ENCODE measurements at places on chromosomes 4 and X.

GRCh38 chr4:5524446-5525299 lies 183.7 kb downstream of the EVC2 start:
- ATAC-seq = no peak

- ATAC-seq = no peak
These were observed 369.9 kb upstream of the NR3C2 start for GRCh38 chr4:148812101-148812500.

DNA sequence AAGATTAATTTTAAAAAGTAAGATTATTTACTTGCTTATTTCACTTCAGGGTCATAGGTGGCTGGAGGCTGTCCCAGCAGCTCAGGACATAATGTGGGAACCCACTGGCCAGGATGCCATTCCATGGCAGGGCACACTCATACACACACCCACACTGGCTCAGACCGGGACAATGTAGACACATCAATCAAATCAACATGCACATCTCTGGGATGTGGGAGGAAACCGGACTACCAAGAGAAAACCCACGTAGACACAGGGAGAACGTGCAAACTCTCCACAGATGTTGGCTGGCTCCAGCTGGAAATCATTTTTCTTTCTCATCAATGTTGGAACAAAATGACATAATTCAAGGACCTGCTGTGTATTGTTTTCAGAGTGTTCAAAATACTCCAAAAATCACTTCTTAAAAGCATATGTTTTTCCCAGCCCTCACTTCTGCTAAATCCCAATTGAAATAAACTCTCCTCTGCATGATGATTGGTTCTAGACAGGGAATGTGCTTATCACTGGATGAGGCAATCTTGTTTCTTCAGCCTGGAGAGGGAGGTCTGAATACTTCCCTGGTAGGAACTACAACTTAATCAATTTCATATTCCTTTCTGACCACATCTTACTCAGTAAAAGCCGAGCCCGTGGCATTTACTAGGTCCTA lies 18.6 kb upstream of the CPE start:
- no peak for ATAC-seq

- no peak for ATAC-seq
These were observed 10.0 kb upstream of the HS6ST2 start for GRCh38 chrX:132968296-132968949.

DNA sequence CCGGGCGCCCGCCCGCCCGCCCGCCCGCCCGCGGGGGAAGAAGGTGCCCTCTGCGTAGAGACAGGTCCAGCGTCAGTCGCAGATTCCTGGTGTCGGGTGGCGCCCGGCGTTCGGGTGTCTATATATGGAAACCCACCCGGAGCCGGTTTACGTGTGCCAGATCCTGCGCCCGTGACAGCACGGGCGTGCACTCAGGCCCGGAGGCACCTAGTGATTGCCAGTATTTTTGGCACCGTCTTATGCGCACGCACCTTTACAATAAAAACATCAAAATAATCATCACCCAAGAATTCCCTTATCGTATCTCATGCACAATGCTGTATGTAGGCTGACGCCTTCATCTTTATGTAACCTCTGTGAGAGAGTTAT lies 519 bp downstream of the SLC25A4 start:
- ATAC-seq = peak; percentile 9

- no peak for ATAC-seq
These were observed 3.1 kb upstream of the CSN3 start for GRCh38 chr4:70239131-70239883.

GRCh38 chrX:96052078-96052477 lies 632.6 kb upstream of the DIAPH2 start:
- no peak for ATAC-seq

DNA sequence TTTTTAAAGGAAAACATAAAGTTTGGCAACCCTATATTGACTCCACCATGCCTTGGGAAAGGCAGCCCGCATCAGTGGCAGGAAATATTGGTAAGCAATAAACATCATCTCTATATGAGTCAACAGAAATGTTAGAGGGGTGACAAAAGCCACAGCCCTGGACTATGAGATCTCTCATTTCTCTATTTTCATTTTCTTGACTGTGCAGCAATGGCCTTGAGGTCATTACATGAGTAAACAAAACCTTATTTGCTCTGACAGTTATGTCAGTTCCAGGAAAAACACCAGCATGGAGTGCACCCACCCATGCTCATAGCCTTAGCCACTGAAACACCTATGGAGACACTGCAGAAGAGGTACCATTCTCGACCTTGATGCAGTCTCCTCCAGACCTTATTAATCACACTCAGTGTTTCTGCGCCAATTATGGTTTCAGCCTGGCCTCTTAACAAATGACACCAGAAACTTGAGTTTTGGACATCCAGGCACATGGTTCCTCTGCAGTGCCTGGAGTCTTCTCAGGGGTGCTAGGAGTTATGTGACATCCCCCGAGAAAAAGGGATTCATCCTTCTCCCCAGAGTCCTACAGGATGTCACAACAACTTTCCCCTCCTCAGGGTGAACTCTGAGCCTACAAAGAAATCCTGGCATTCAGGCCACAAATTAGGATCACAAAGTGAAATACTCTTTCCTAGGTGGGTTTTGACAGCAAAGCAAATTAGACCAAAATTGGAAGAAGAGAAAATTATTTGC lies 16.0 kb upstream of the HPGD start:
- peak; percentile 92 for ATAC-seq

- no peak for ATAC-seq
These were observed 34.7 kb downstream of the FRMPD3 start for GRCh38 chrX:107484002-107484726.

DNA sequence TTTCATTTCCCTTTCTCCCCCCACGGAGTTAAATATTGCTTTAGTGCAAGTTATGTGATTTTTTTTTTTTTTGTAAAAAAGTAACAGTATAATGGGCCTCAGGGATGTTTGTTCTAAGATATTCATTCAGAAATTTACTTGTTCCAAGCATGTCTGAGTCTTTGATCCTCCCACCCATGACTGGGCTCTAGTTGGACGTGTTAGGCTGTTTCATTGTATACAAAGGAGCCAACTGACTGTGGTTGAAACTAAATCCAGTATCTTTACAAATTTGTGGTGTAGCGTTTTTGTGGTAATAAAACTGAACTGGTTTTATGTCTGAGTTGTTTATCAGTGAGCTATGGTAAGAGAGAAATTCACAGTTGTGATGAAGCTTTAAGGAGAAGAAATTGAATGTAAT lies 74.1 kb downstream of the DOCK11 start:
- ATAC-seq = peak; percentile 84

GRCh38 chr4:116880625-116881024 lies 204.8 kb downstream of the TRAM1L1 start:
- ATAC-seq = no peak

DNA sequence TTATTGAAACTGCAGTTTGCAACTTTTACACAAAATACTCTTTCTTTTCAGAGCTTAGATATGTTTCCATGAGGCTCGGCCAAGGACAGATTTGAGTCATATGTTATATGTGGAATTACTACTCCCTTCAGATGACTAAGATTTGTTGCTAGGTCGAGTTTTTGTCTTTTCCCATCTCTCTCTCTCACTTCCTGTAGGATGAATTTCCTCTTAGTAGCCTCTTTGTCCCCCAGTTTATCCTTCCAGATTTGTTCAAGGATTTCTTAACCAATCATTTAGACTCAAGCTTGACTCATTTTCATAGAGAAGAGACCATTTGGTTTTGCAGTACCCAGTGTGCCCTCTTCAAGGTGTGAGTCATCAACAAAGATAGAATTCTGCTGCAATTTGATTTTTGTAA lies 209.2 kb downstream of the GLUD2 start:
- ATAC-seq = no peak

- ATAC-seq = no peak
These were observed 7.4 kb downstream of the DCAF8L2 start for GRCh38 chrX:27597508-27597907.

- no peak for ATAC-seq
These were observed 21.1 kb downstream of the GRPR start for GRCh38 chrX:16144420-16144819.

DNA sequence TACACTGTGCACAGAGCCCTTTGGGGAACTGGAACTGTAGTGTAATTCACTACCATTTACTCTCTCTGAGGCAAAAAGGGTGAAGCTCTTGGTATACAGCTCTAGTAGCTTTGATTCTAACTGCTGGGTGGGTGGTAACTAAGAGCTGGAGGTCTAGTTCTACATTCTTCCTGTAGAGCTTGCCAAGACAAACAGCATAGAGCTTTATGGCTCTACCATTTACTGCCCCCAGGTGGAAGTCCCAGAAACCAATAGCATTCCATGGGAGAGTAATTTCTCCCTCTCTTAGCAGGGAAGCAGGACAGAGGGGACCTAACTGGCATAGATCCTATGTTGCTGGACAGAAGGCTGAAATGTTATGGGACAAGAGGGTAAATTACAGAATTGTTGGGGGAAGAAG lies 26.7 kb downstream of the HDAC8 start:
- no peak for ATAC-seq
